NCI-H1694 (cell line): ENCODE measurements at places on chromosomes 1 and 21.
A peak's percentile ranks its signal among the peaks of the same experiment; 100 is the strongest.

DNA sequence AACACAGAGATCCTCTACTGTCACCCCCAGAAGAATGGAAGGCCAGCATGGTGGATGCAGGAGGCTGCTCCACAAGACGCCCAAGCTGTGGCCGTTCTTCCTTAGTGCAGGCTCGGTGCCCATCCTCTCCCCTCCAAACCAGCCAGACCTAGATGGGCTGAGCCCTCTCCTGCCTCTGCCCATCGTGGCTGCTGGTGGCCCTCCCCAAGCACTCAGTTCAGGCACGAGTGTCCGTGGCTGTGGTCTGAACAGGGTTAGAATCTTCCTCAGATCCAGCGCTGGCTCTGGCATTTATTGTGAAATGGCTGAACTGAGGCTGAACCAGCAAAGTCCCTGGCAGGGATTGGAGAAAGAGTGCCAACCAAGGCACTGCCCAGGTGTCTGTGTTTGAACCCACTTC is 59.5 kb downstream of the TRIM11 start:
- DNase-seq, result no peak

DNA sequence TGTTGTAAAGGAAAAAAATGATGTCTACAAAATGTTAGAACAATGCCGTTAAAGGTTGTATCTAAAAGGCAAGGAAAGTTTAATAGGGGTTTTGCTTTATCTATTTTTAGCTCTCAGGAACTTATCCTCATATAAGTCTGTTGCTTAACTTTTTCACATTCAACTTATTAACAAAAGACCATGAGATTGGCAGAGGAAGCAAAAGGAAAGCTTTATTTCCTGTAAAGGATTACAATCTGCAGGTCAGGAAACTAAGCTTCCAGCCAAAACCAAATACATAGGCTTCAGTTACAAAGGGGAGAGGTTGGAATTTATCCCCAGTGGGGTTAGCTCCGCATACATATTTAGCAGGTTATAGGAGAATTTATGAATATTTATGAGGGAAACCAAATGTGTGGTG is 58.7 kb upstream of the KIAA1614 start:
- DNase-seq, result no peak

DNA sequence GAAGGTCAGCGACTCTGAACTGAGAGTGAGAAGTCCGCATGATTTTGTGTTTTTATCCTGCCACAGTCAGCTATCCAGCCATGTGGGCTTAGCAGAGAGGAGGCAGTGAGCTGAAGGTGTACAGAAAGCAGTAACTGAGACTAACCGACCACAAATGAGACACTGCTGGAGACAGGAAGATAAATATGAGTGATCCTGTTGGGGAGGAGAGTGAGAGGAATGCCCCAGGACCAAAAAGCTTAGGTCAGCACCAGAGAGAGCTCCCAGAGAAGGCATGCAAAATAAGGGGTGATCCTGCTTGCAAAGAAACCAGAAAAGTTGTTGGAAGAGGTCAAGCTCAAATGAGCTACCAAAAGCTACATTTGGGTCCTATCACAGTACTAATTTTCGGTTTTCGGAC is 63.7 kb downstream of the HLCS start:
- DNase-seq, result no peak

DNA sequence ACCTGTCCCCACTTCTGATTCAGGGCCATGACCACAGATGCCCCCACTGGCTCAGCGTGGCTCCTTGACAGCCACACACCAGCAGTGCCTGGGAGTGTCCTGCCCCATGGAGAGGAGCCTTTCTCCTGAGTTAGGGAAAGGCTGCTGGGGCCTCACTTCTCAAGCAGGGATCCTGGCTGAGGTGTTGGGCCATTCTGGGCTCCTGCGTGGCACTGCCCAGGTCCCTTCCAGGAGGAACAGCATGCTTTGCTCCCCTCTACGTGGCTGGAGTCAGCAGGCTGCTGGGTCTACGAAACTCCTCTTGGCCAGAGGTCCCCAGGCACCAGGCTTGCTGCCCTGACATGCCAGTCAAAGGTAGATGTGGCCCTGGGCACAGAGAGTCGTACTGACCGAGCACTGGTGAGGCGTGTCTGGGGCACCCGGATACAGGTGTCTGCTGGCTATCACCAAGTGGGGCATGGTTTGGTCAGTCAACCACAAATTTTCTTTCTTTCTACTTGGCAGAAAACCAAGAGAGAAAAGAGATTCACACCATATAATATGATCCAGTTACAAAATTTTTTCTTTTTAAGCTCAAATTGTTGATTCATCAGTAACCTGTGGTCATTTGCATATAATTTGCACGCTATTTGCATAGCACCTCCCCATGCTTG is 4.1 kb downstream of the ADORA1 start:
- no peak for DNase-seq

DNA sequence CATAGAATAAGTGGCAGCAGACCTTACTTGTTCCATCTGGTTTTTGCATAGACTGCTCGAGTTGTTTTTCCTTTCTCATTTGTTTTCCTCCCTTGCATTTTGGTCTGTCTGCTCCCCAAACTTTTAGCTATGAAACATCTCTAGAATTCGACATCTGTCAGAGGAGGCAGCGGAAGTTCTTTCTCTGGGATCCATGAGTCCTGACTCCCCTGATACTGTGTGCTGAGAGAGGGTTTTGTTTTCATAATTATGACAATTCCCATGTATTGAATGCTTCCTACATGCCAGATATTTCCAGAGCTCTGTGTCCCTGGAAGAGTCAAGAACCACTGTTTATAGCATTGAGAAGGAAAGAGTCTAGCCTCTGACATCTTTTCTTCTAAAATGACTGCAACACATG is 172.6 kb downstream of the KIF26B start:
- DNase-seq, result no peak

DNA sequence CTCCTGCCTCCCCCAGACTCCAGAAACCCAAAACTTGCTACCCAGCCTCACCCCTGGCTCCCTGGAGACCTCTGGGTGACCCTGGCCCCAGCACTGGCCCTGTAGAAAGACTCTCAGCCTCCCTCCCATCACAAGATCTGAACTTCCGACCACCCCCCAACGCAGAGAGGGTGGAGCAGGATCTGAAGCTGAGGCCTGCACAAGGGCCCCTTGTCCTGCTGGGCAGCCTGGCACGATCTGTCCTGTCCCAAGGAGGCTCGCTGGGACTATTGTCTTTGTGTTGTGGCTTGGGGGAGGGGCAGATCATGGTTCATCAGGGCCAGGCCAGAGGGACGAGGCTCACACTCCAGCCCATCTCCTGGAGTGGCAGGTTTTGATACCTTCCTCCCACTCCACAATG is 20.0 kb downstream of the PHLDA3 start:
- no peak for DNase-seq

GRCh38 chr1:116909512-116910378 is at the start of gene PTGFRN:
TSS of gene PTGFRN (plus strand) at chr1:116909916. CDS start at chr1:116910204, 288 bp downstream.
- peak; percentile 29 for DNase-seq

DNA sequence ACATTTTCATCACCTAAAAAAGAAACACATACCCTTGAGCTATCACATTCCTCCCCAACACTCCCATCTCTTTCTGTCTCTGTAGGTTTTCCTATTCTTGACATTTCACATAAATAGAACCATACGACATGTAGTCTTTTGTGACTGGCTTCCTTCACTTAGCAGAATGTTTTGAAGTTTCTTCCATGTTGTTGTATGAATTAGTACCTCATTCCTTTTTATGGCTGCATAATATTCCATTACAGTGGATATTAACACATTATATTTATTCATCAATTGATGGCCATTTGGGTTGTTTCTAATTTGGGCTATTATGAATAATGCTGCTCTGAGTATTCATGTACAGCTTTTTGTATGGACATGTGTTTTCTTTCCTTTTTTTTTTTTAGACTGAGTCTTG is 11.8 kb downstream of the WDTC1 start:
- DNase-seq, result no peak

GRCh38 chr1:167611983-167612382 is 18.0 kb upstream of the RCSD1 start:
- no peak for DNase-seq

- DNase-seq, result no peak
These were observed 324.8 kb downstream of the DISC1 start for GRCh38 chr1:231951374-231951773.

- DNase-seq, result no peak
These were observed 234.6 kb upstream of the IRF2BP2 start for GRCh38 chr1:234844479-234845031.

GRCh38 chr21:18164933-18165332 is 79.7 kb upstream of the CHODL start:
- DNase-seq, result peak; percentile 18

DNA sequence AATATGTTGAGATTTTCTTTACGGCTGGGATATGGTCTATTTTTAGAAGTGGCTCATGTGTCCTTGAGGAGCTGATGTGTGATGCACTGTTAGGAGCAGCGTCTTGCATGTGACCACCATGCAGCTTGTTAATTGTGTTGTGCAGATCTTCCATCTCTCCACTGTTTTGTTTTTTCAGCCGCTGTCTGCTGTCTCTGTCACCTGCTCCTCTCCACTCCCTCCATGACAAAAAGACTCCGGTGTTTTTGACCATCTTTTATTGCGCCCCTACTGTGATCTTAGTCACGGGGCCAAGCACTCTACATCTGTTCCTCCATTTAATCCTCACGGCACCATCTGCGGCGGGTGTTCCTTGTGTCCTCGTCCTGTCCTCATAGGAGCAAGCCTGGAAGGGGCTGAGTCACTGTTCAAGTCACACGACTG is 51.8 kb downstream of the ADARB1 start:
- no peak for DNase-seq

- DNase-seq, result no peak
These were observed 113.7 kb downstream of the FCRL5 start for GRCh38 chr1:157438613-157439012.

DNA sequence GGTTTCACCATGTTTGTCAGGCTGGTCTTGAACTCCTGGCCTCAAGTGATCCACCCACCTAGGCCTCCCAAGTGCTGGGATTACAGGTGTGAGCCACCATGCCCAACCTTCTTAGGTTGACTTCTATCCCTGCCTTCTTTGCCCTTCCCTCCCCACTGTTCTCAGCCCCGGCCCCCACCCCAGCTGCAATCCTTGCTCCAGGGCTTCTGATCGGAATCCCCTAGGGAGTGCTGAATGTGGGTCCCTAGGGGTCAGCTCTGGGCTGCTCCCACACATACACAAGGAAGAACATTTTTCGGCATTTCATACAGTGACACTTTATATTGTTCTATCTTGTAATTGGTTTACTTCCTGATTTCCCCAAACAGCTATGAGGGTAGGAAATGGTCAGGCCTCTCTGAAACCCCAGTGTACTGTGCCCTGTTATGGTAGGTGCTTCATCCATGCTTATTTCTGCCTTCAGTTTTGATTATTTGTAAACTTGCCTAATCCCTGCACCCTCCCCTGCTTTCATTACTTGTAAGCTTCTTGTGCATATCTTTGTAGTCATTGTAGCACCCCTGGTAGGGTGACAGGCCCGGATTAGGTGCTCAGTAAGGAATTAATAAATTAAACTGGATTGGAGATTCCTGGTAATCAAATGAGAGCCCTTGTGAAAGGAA is 5.8 kb upstream of the SRP9 start:
- no peak for DNase-seq

GRCh38 chr1:47823040-47823808 is 174.0 kb downstream of the TRABD2B start:
- DNase-seq, result peak; percentile 45

GRCh38 chr1:42953182-42954180 is 5.2 kb downstream of the SLC2A1 start:
- DNase-seq, result no peak

GRCh38 chr1:205963352-205964155 is 20.3 kb upstream of the SLC26A9 start:
- DNase-seq, result no peak

- DNase-seq, result no peak
These were observed 315.9 kb downstream of the ST6GALNAC3 start for GRCh38 chr1:76390456-76390855.

GRCh38 chr1:84299536-84300170 is 1.9 kb upstream of the SAMD13 start:
- DNase-seq, result no peak

DNA sequence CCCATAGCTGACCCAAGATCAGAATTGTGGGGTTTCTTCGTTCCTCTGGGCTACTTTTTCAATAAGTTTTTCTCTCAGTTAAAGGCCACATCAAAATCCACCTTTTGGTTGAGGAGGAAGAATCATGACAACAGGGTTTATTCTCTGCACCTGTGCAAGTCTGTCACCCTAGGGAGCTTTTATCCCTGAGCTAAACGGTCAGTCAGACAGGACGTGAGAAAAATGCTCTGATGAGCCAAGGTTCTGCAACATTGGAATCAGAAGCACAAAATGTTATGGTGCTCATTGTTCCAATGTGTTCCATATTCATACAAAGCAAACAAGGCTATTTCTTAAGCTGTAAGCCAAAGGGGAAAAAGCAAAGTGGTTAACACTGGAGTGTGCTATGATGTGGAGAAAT is 7.4 kb upstream of the ERICH3 start:
- DNase-seq, result no peak

GRCh38 chr1:81731989-81732388 is 68.7 kb upstream of the ADGRL2 start:
- no peak for DNase-seq

- DNase-seq, result no peak
These were observed 1.1 kb downstream of the TXNIP start for GRCh38 chr1:145995148-145995881.

- DNase-seq, result no peak
These were observed 62.5 kb downstream of the KIAA0040 start for GRCh38 chr1:175129997-175130648.

DNA sequence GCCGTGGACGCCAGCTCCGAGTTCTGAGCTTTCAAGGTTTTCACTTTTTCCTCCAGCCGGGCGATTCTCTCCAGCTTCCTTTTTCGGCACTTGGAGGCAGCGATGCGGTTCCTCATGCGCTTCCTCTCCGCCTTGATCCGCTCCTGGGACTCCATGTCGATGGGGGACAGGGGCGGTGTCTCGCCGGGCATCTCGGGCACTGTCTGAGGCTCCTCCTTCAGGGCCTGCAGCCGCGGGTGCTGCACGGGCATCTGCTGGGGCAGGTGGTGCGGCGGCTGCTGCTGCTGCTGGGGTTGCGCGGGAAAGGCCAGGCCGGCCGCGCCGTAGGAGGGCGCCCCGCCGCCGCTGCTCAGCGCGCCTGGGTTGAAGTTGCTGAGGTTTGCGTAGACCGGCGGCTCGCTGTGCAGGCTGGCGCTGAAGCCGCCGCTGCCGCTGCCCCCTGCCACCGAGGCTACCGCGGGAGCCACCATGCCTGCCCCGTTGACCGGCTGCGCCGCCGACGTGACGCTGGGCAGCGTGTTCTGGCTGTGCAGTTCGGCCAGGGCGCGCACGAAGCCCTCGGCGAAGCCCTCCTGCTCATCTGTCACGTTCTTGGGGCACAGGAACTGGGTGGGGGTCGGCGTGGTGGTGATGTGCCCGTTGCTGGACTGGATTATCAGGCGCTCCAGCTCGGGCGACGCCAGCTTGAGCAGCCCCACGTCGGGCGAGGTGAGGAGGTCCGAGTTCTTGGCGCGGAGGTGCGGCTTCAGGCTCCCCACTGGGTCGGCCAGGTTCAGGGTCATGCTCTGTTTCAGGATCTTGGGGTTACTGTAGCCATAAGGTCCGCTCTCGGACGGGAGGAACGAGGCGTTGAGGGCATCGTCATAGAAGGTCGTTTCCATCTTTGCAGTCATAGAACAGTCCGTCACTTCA is 1.4 kb downstream of the JUN start:
- DNase-seq, result peak; percentile 47
